ENCODE measurements at places on chromosomes 5 and 9.
A peak's percentile ranks its signal among the peaks of the same experiment; 100 is the strongest.

- DNase-seq, result no peak
These were observed at the start of gene MARVELD2 for GRCh38 chr5:69414885-69415583. MARVELD2 (plus strand) TSS chr5:69415116; CDS start chr5:69419386, 4,270 bp downstream.

- DNase-seq, result peak; percentile 98
These were observed 18.5 kb downstream of the JADE2 start for GRCh38 chr5:134543820-134544614.

GRCh38 chr9:68619072-68619471, 78.4 kb upstream of the TMEM252 start:
- no peak for DNase-seq

- DNase-seq, result no peak
These were observed 53.3 kb downstream of the GLDC start for GRCh38 chr9:6592231-6592630.

Measured in OCI-LY7 (cell line).